ENCODE measurements at places on chromosomes 1 and 21. TPM values are rescaled to one million over a fixed set of nuclear protein-coding genes. Genes with fewer than 3 reads are reported as not detected.

DNA sequence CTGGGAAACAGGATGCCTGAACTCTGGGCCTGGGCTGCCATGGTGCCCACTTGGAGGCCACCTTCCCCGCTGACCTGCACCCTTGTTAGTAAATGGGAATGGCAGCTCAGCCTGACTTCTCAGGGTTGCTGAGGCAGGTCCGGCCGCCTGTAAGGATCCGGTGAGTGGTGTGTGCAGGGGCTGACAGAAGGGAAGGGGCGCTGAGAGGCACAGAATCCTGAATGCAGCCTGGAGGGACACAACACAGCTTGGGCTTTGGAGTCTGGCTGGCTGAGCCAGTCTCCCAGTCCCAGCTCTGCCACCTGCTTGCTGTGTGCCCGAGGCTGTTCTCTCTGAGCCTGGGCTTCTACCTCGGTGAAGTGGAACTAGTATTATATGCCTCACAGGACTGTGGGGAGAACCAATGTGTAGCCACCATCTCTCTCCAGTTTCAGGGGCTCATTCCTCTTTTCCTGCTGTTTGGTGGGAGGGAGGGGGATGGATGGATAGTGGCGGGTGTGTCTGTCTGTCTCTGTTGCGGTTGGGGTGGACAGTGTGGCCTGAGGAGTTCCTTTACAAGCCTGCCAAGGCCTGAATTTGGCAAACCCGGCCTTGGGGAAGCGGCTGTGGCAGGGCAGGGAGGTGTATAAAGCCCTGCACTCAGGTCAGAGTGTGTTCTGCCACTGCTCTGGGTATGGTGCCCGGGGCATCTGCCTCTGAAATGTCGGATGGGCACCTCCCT is 18.0 kb downstream of the ADORA1 start:
- DNase-seq: peak; percentile 37
- H3K36me3 ChIP-seq: no peaks in the 10 kb centered on the region
- no peaks in the 10 kb centered on the region for H3K4me1 ChIP-seq
- no peaks in the 10 kb centered on the region for H3K27me3 ChIP-seq
- no peak overlapping the region for H3K4me3 ChIP-seq

GRCh38 chr1:57111175-57111574 is 145.4 kb upstream of the C8B start:
- H3K36me3 ChIP-seq: no peaks in the 10 kb centered on the region
- DNase-seq: no peak
- H3K4me3 ChIP-seq: no peak overlapping the region
- no peaks in the 10 kb centered on the region for H3K4me1 ChIP-seq
- H3K27me3 ChIP-seq: no peaks in the 10 kb centered on the region

- H3K4me3 ChIP-seq: no peak overlapping the region
- peaks cover 25% of the 10 kb centered on the region for H3K4me1 ChIP-seq
- H3K27ac ChIP-seq: no peak overlapping the region
- no peaks in the 10 kb centered on the region for H3K27me3 ChIP-seq
- DNase-seq: no peak
- no peaks in the 10 kb centered on the region for H3K36me3 ChIP-seq
These were observed 3.3 kb downstream of the POGZ start for GRCh38 chr1:151455966-151456365.

GRCh38 chr1:150564051-150564991 is 15.1 kb downstream of the MCL1 start:
- peak overlapping the region; percentile 98 for H3K27ac ChIP-seq
- H3K36me3 ChIP-seq: no peaks in the 10 kb centered on the region
- H3K27me3 ChIP-seq: no peaks in the 10 kb centered on the region
- peak overlapping the region; percentile 53 for H3K4me3 ChIP-seq
- peaks cover 87% of the 10 kb centered on the region for H3K4me1 ChIP-seq

DNA sequence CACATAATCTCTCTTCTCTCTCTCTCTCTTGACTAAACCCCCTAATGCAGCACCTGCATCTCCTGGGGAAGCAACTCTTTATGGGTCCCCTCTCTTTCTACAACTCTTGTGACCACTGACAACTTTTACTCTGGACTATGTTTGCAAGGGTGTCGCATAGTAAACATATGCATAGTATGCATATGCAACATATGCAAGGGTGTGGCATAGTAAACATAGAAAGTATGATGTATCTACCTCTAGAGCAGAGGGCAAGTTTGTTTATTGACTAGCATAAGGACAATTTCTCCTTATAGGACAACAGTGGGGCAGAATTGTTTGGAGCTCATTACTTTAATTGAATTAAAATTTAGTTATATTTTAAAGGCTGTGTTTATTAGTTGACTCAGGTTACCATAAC is 462.5 kb downstream of the AMY1C start:
- H3K36me3 ChIP-seq: no peaks in the 10 kb centered on the region
- H3K27ac ChIP-seq: no peak overlapping the region
- no peaks in the 10 kb centered on the region for H3K27me3 ChIP-seq
- H3K4me1 ChIP-seq: no peaks in the 10 kb centered on the region
- no peak overlapping the region for H3K4me3 ChIP-seq

DNA sequence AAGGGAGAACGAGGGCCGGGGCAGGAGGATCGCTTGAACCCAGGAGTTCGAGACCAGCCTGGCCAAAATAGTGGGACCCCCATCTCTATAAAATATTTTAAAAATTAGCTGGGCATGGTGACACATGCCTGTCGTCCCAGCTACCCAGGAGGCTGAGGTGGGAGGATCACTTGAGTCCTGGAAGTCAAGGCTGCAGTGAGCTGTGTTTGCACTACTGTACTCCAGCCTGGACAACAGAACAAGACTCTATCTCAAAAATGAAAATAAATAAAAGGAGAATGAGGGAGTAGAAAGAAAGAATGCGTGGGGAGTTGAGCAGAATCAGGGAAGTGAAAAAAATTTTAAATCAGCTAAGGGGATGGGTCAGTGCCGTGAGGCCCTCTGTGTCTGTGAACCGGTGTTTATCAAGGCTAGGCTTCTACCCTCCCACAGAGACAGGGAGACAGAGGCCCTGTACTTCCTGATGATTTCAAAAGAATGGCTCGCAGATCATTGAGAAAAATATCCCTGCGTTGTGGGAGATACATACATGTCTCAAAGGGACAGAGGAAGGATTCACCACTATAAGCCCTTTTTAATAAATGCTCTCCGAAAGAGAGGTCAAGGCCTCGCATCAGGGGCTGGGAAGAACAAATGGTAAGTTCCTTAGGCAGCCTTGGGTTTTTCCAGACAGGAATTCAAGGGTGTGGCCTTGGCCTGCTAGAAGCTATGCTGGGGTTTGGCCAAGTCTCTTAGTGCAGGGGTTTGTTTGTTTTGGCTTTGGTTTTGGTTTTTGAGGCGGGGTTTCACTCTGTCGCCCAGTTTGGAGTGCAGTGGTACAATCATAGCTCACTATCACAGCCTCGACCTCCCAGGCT is 20.7 kb downstream of the IL10RB start:
- no peak overlapping the region for H3K4me3 ChIP-seq
- H3K36me3 ChIP-seq: peaks cover 53% of the 10 kb centered on the region
- H3K4me1 ChIP-seq: peaks cover 30% of the 10 kb centered on the region
- peak overlapping the region; percentile 85 for H3K27ac ChIP-seq
- H3K27me3 ChIP-seq: no peaks in the 10 kb centered on the region

DNA sequence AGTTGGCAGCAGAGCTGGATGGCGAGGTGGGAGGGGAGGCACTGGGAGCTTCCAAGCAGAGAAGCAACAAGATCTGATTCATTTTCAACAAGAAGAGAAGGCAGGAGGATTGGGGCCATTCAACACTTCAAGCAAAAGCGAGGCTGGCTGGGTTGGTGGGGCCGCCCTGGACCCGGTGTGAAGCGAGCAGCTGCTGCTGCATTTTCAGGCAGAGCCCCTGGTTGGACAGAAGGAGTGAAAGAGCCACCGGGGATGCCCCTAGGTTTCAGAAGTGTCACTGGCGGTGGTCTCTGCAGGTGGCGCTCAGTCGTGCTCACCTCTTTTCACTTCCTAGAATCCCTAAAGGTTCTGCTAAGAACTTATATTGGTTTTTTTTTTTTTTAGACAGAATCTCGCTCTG is 18.0 kb downstream of the SLC2A7 start:
- H3K4me3 ChIP-seq: no peak overlapping the region
- no peaks in the 10 kb centered on the region for H3K27me3 ChIP-seq
- no peaks in the 10 kb centered on the region for H3K36me3 ChIP-seq
- peaks cover 14% of the 10 kb centered on the region for H3K4me1 ChIP-seq

DNA sequence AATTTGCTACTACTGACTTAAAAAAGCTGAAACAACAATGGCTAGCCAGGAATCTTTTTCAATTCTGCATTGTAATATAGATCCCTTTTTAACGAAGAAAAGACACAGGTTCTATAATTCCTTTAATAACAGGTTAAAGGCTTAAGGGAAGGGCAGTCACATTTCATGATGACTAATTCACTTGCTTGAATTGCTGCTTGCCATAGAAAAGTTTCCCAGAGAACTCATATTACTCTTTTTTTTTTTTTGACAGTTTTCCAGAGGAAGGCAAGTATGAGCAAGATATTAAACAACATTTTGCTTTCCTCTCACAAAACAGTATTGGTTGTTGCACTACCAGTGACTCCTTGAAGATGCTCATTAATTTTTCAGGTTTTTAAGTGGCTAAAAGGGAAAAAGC is 60.9 kb downstream of the IL23R start:
- H3K27me3 ChIP-seq: no peaks in the 10 kb centered on the region
- no peaks in the 10 kb centered on the region for H3K4me1 ChIP-seq
- no peak for DNase-seq
- no peaks in the 10 kb centered on the region for H3K36me3 ChIP-seq
- no peak overlapping the region for H3K27ac ChIP-seq
- H3K4me3 ChIP-seq: no peak overlapping the region

DNA sequence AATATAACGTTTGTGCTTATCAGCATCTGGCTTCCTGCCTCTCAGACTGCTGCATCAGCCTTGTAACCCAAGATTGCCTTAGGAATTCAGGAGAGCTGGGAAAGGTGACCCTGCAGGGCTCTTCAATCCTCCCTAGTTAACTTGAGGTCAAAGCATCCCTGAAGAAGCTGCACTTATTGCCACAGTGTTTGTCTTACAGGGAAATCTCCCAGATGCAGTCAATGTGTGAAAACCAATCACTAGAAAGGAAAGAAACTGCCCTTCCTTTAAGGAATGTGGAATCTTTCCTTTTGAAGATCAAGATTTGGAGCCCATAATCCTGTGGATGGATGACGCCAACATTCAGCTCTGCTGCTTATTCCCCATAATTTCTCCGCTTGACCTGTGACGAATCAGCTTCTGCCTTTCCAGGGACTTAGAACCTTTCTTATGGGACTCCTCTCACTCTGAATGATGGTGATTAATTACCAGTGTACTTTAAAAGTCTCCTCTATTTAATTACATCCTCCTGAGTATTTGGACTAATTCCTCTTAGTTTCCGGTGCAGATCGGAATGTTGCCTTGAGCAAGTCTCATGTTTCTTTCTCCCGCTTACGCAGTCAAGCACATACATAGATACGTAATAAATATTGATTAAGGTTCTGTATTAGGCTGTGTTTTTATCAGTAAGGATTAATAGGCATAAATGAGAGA is 14.4 kb downstream of the ADAMTS5 start:
- H3K4me3 ChIP-seq: no peak overlapping the region
- H3K36me3 ChIP-seq: no peaks in the 10 kb centered on the region
- peaks cover 5% of the 10 kb centered on the region for H3K4me1 ChIP-seq
- no peak overlapping the region for H3K27ac ChIP-seq

DNA sequence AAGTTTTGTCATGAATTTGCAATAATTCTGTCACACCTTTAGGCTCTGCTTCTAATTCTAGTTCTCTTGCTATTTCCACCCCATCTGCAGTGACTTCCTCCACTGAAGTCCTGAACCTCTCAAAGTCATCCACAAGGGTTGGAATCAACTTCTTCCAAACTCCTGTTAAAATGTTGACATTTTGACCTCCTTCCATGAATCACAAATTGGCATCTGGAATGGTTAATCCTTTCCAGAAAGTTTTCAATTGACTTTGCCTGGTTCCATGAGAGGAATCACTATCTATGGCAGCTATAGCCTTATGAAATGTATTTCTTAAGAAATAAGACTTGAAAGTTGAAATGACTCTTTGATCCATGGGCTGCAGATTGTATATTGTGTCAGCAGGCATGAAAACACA is 19.7 kb upstream of the SFT2D2 start:
- H3K4me1 ChIP-seq: no peaks in the 10 kb centered on the region
- no peak overlapping the region for H3K4me3 ChIP-seq
- no peak for DNase-seq
- H3K27me3 ChIP-seq: no peaks in the 10 kb centered on the region

The PLA2G4A gene
- total RNA-seq: 4.9 TPM

The HLX gene
- total RNA-seq: 27.4 TPM

The FNDC5 gene
- total RNA-seq: 1.3 TPM

The HRNR gene
- not detected for total RNA-seq

The LRRC53 gene
- not detected for total RNA-seq
